ENCODE measurements at places on chromosomes 6 and 20.

- peak; percentile 73 for DNase-seq
Observed at GRCh38 chr6:15244620-15245360, 1.1 kb upstream of the JARID2 start.

GRCh38 chr20:45957021-45957941 is 14.7 kb downstream of the ZNF335 start:
- DNase-seq: no peak

- no peak for DNase-seq
Observed at GRCh38 chr6:90829311-90829710, 242.4 kb upstream of the MAP3K7 start.

- DNase-seq: peak; percentile 21
Observed at GRCh38 chr6:33123732-33124524, 48.1 kb downstream of the HLA-DPB1 start.

GRCh38 chr20:34515484-34516246 is 557 bp upstream of the DYNLRB1 start:
- DNase-seq: peak; percentile 70

GRCh38 chr6:34227761-34228421 is 8.8 kb upstream of the HMGA1 start:
- DNase-seq: no peak

DNA sequence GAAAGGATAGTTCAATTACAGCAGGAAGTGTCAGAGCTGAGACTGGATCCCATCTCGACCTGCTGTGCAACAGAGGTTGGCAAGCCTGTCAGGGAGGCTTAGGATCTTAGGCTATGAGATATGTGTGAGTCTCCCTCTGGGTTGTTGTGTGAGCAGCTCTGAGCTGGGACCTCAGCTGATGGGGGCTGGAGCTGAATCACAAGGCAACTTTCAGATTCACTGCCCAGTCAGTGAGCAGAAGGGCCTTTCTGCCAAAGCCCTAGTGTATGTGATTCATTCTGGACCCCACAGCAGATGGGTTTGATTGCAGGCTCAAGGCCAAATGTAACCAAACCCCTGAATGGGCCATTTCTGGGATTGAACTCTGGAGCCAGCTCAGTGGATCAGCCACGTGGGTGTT is 4.5 kb downstream of the PI3 start:
- no peak for DNase-seq

GRCh38 chr6:64539917-64540316 is 904.3 kb downstream of the PHF3 start:
- no peak for DNase-seq

- DNase-seq: no peak
Observed at GRCh38 chr6:84556541-84557335, 207.7 kb downstream of the TBX18 start.

DNA sequence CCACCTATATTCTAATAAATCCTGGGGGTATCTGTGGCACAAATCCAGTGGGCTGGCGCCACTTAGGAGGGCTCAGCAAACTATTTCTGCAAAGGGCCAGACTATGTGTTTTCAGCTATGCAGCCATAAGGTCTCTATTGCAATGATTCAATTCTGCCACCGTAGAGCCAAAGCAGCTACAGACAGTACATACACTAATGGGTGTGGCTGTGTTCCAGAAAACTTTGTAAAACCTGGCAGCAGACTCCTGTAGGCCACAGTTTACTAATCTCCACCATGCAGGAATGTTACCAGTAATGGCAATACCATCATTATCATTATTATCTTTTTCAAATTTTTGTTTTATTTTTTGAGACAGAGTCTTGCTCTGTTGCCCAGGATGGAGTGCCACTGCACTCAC is 65.7 kb downstream of the SULF2 start:
- no peak for DNase-seq

- peak; percentile 96 for DNase-seq
Observed at GRCh38 chr20:5072756-5073659, 46.8 kb downstream of the PCNA start.

DNA sequence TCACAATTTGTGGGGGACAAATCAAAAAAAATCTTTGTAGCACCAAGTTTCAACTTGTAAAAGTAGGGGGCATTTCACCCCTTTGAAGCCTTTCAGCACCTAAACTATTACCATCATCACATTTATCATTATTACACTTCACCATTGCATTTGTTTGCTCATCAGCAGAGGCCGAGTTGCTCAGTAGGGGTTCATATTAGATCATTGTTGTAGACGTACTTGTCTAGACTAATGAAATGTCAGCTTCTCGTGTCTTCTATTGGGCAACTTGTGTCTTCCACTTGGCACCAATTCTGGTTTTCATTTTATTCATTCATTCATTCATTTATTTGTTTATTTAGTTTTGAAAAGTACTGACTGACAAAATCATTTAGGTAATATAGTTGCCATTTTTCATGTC is 338.3 kb upstream of the KCNQ5 start:
- DNase-seq: no peak

GRCh38 chr6:35047265-35048011 is 93.7 kb downstream of the TCP11 start:
- no peak for DNase-seq

DNA sequence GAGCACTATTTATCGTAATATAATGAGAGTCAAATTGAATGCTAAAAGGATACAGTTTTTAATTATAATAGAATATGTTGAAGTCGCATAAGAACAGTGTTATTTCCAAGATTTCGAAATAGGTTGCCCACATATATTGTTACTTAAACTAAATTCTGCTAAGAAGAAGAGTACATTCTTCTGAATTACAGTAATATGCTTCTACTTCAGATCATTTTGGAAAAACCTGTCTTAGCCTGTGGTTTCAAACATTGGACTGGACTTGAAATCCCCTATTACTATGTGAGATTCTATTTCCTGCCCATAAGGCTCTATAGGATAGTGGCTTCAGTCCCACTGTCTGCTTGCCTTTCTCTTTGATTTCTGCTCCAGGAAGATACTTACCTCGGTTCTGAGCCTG is 137.2 kb downstream of the B3GAT2 start:
- DNase-seq: no peak

GRCh38 chr6:160520043-160520904 is 143.8 kb downstream of the LPA start:
- DNase-seq: peak; percentile 95

DNA sequence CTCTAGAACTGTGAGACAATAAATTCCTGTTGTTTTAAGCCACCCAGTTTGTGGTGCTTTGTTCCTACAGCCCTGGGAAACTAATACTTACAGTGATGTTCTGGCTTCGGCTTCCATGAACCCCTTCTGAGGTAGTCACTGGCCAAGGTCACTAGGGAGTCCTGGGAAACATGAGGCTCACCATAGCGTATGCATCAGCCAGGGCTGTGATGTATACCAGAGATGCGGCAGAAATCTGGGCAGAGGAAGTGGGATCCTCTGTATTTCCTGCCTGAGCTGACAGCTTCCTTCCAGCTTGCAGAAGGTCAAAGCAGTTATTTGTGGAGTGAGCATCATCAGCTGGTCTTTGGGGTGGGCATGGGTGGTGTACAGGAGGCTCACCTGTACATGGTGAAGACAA is 27.9 kb downstream of the KAT14 start:
- no peak for DNase-seq
